ENCODE measurements at places on chromosomes 3 and 15. TPM values are rescaled to one million over a fixed set of nuclear protein-coding genes. Genes with fewer than 3 reads are reported as not detected.
A peak's percentile ranks its signal among the peaks of the same experiment; 100 is the strongest.

DNA sequence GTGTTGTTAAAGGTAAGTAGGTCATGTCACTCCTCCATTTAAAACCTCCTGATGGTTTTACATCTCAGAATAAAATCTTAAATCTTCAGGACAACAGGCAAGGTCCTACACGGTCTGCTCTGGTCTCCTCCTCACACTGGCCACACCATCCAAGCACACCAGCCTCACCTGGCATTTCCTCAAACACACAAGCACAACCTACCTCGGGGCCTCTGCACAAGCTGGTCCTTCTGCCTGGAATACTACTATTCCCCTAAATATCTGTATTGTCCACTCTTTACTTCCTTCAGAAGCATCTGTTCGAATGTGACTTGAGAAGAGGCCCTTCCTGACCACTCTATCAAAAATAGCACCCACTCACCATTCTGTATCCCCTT lies 1.8 kb downstream of the GORASP1 start:
- peak overlapping the region; percentile 79 for H3K27ac ChIP-seq
- H3K27me3 ChIP-seq: no peaks in the 10 kb centered on the region
- H3K4me3 ChIP-seq: peak overlapping the region; percentile 92
- DNase-seq: no peak

DNA sequence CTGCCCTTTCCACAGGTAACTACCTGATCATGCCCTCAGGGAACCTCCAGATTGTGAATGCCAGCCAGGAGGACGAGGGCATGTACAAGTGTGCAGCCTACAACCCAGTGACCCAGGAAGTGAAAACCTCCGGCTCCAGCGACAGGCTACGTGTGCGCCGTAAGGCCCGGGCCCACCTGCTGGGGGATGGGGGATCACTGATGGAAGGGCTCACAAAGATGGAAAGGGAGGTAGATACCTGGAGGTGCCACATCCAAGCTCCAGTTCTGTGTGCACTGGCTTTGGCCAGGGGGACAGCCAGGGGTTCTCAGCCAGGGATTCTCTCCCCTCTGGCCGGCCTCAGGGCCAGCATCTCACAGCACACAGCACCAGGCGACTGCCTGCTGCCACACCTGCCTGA lies 59.4 kb downstream of the BOC start:
- peaks cover 14% of the 10 kb centered on the region for H3K36me3 ChIP-seq
- DNase-seq: no peak
- no peak overlapping the region for H3K4me3 ChIP-seq
- H3K4me1 ChIP-seq: peaks cover 14% of the 10 kb centered on the region
- no peaks in the 10 kb centered on the region for H3K27me3 ChIP-seq
- no peak overlapping the region for H3K27ac ChIP-seq

DNA sequence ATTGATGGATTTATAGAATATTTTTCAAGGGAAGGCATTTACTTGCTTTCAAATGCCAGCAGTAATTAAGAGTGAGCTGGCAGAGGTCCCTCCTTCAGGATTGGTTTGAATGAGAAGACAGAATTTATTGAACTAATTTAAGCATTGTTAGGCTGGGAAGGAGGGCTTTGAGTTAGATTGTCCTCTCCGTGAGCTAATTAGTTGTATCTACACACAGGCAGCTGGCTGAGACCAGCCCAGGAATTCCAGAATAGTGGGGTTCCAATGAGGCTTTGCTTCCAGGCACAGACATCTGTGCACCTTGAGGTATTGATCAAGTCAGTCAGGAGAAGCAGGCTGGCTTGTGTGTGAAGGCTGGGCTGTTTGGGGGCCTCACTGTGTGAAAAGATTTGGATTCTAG lies 124.0 kb upstream of the WNT5A start:
- no peaks in the 10 kb centered on the region for H3K36me3 ChIP-seq
- H3K27ac ChIP-seq: no peak overlapping the region
- H3K27me3 ChIP-seq: peaks cover 3% of the 10 kb centered on the region

The MME gene
- 13.9 TPM for total RNA-seq

DNA sequence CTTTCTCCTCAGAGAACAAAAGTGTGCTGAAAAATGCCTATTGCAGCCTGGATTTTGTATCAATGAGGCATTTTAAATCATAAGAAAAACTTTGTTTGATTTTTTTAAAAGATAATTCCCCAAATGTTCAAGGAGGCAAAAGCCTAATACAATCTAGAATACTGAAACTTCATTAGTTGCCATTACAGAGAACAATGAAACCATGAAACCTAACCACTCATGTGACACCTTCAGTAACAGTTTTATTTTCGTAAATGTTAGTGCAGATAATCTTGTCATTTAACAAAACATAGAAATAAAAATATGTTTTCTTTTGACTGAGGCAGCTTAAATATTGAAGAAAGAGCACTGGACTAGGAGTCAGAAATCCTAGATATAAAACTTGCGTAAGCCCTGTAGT lies 655.9 kb downstream of the RBMS3 start:
- H3K27ac ChIP-seq: peak overlapping the region; percentile 51
- no peaks in the 10 kb centered on the region for H3K27me3 ChIP-seq
- H3K4me3 ChIP-seq: no peak overlapping the region
- DNase-seq: no peak
- H3K36me3 ChIP-seq: peaks cover 10% of the 10 kb centered on the region
- H3K4me1 ChIP-seq: peaks cover 26% of the 10 kb centered on the region

The SEC11A gene
- 201 TPM for total RNA-seq
